ENCODE measurements at places on chromosomes 12 and 14.

DNA sequence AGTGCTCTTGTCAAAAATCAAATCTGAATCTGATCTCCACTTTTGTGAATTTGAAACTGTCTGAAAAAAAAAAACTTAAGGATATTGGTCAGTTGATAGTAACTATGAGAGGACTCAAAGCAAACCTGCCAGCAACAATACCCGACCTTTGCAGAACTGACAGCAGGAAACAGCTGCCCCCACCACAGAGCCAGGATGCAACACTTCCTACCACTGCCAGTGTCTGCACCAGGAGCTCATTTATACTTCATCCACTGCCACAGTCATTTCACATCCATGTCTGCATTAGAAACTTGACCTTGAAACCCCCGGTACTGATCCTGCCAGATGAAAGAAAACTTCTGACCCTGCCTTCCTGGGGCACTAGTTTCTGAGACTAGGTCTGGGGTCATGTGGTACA is 27.4 kb upstream of the RXYLT1 start:
- no peak for DNase-seq

DNA sequence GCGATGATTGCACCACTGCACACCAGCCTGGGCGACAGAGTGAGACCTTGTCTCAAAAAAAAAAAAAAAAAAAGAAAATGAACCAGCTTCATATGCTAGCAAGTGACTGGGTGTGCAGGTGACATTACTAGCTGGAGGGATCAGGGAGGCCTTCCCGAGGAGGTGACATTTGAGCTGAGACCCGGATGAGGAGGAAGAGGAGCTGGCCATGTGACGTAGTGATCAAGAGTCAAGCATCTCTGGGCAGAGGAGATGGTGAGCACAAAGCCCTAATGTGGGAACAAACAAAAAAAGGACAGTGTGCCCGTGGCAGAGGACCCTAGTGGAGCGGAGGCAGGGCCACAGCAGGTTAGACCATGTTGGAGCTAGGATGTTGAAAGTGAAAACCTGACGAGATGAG is 3.5 kb upstream of the PTPN6 start:
- DNase-seq: no peak

DNA sequence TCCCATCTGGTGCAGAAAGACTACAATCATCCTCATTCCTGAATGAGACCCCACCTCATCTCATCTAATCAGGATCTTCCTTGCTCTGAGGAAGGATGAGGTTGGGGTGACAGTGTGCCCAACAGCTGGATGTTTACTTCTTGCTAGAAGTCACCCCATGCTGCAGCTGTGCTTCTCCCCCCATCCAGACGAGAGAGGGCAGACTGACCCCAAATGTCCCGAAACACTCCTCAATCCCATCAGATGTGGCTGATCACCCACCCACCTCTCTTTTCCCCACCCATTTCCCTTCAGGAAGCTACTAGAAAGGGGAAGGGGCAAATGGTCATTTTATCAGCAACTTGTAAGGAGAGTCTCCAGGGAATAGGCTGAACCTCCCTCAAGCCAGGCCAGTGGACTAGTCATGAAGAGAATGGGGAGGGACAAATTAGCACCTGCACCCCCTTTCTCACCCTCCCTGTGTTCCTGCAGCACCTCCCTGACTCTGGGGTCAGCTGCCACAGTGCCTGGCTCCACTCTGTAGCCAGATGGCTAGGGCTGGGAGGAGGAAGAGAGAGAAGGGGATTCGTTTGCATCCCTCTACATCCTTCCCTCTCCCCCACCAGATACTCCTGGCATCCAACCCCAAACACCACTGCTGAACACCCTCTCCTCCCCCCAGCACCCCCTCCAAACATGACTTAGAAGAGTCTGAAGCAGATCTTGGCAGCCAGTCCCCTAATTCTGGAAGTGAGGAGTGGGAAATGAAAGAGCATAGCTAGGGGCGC is 2.8 kb upstream of the BAZ2A start:
- DNase-seq: no peak

GRCh38 chr12:24918596-24918995 is 30.3 kb downstream of the BCAT1 start:
- DNase-seq: no peak

- no peak for DNase-seq
Measured at GRCh38 chr12:25787701-25788100, 170.8 kb upstream of the RASSF8 start.

GRCh38 chr12:31322801-31323207 is 3.1 kb downstream of the SINHCAF start:
- DNase-seq: no peak

DNA sequence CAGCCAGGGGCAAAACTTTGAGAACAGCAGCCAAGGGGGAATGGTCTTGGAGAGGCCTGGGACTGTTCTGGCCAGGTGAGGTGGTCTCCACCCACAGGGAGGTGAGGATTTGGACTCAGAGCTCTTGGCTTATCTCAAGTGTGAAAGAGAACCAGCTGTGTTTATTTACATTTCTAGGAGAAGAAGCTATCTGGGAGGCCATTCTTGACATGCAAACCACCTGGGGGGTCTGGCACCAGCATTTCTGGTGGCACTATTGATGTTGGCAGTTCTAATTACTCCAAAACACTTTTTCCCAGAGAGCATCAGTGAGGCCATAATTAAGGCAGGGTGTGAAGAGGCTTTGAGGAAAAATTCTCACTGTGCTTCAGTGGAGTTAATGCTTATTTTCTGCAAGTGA is 95.1 kb downstream of the CAND1 start:
- DNase-seq: no peak
